ENCODE measurements at places on chromosomes 12 and 14. TPM values are rescaled to one million over a fixed set of nuclear protein-coding genes. Genes with fewer than 3 reads are reported as not detected.

GRCh38 chr12:108441549-108441948 lies 73.5 kb upstream of the FICD start:
- H3K4me1 ChIP-seq, result no peaks in the 10 kb centered on the region
- H3K36me3 ChIP-seq, result no peaks in the 10 kb centered on the region
- no peak overlapping the region for H3K4me3 ChIP-seq
- H3K27me3 ChIP-seq, result no peaks in the 10 kb centered on the region

GRCh38 chr12:117718141-117718540 lies 250.6 kb downstream of the KSR2 start:
- H3K36me3 ChIP-seq, result no peaks in the 10 kb centered on the region
- no peak for DNase-seq
- no peaks in the 10 kb centered on the region for H3K27me3 ChIP-seq

DNA sequence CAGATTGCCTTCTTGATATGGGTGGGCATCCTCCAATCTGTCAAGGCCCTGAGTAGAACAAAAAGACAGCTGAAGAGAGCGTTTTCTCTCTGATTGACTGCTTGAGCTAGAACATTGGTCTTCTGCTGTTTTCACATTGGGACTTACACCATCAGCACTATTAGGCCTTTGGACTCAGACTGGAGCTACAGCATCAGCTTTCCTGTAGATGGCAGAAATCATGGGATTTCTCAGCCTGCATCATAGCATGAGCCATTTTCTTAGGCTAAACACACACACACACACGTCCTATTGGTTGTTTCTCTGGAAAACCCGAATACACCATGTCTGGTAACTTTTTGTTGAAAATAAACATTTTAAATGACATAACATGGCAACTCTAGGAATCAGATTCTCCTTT lies 15.8 kb upstream of the PPM1A start:
- no peak overlapping the region for H3K4me3 ChIP-seq
- no peak overlapping the region for H3K27ac ChIP-seq
- H3K27me3 ChIP-seq, result no peaks in the 10 kb centered on the region
- no peaks in the 10 kb centered on the region for H3K36me3 ChIP-seq

- H3K27ac ChIP-seq, result no peak overlapping the region
- H3K27me3 ChIP-seq, result no peaks in the 10 kb centered on the region
- no peaks in the 10 kb centered on the region for H3K4me1 ChIP-seq
- H3K4me3 ChIP-seq, result no peak overlapping the region
- no peak for DNase-seq
These were observed 125.4 kb downstream of the LLPH start for GRCh38 chr12:66004922-66005703.

DNA sequence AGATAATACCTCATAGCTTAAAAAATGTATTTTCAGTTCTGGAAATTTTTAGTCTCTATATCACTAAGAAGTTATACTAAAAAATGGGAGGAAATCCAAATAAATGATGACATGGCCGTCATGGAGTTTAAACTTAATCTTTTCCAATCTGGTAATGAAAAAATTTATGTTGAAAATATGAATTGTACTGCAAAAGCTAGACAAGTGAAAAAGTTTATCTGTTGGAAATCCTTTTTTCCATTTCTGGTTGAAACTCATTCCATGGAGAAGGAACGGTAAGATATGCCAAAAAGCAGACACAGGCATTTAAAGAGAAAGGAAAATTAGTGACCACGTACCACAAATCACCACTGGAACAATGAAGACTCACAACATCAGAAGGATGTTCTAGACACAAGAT lies 314.2 kb upstream of the PRICKLE1 start:
- no peaks in the 10 kb centered on the region for H3K27me3 ChIP-seq
- H3K27ac ChIP-seq, result no peak overlapping the region
- no peak overlapping the region for H3K4me3 ChIP-seq
- no peaks in the 10 kb centered on the region for H3K36me3 ChIP-seq
- peaks cover 3% of the 10 kb centered on the region for H3K4me1 ChIP-seq

- H3K27me3 ChIP-seq, result no peaks in the 10 kb centered on the region
- no peak for DNase-seq
- no peak overlapping the region for H3K4me3 ChIP-seq
- no peak overlapping the region for H3K27ac ChIP-seq
These were observed 1104.1 kb upstream of the TMEM132C start for GRCh38 chr12:127162902-127163301.

DNA sequence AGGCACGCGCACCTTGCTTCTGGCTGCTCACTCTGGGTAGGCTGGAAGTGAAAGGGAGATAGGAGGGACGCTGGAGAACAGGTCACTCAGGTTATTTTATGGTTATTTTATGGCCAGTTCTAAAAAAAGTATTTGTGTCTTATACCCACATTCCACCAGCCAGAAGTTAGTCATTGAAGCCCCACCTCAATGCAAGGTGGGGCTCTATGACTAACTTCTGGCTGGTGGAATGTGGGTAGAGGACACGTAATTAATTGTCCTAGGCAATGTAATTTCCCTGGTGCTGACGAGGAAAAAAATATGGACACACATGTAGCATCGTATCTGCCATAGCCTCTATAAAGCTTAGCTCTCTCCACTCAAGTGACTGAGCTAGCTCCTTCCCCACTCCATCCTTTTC lies 104.9 kb downstream of the PDZRN4 start:
- H3K4me1 ChIP-seq, result peaks cover 3% of the 10 kb centered on the region
- DNase-seq, result no peak
- no peaks in the 10 kb centered on the region for H3K27me3 ChIP-seq
- H3K27ac ChIP-seq, result no peak overlapping the region
- H3K4me3 ChIP-seq, result no peak overlapping the region

GRCh38 chr14:84477996-84478395 lies 1051.9 kb upstream of the FLRT2 start:
- no peaks in the 10 kb centered on the region for H3K36me3 ChIP-seq
- H3K4me1 ChIP-seq, result no peaks in the 10 kb centered on the region
- H3K27me3 ChIP-seq, result no peaks in the 10 kb centered on the region
- H3K27ac ChIP-seq, result no peak overlapping the region

GRCh38 chr12:46342562-46343033 lies 30.0 kb downstream of the SLC38A2 start:
- no peak overlapping the region for H3K4me3 ChIP-seq
- peak; percentile 15 for DNase-seq
- H3K27ac ChIP-seq, result no peak overlapping the region
- no peaks in the 10 kb centered on the region for H3K27me3 ChIP-seq
- no peaks in the 10 kb centered on the region for H3K4me1 ChIP-seq
- no peaks in the 10 kb centered on the region for H3K36me3 ChIP-seq

DNA sequence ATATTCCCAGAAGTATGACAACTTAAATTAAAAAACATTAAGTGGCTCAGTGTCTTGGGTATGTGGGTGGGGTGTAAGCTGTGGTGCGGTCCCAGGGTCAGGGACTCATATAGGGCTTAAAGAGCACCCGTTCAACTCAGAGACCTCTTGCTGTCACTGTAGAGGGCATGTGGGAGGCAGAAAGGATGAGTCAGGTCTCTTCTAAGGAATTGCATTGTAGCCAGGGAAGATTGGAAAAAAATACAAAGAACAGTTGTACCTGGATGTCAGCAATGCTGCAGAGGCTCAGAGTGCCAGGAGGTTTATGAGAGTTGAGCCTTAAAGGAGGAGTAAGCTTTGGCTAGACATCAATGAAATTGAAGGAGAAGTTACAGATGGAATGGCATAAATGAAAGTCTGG lies 104.1 kb downstream of the MYRFL start:
- no peak overlapping the region for H3K4me3 ChIP-seq
- no peaks in the 10 kb centered on the region for H3K4me1 ChIP-seq
- H3K36me3 ChIP-seq, result no peaks in the 10 kb centered on the region
- H3K27me3 ChIP-seq, result no peaks in the 10 kb centered on the region
- no peak for DNase-seq

DNA sequence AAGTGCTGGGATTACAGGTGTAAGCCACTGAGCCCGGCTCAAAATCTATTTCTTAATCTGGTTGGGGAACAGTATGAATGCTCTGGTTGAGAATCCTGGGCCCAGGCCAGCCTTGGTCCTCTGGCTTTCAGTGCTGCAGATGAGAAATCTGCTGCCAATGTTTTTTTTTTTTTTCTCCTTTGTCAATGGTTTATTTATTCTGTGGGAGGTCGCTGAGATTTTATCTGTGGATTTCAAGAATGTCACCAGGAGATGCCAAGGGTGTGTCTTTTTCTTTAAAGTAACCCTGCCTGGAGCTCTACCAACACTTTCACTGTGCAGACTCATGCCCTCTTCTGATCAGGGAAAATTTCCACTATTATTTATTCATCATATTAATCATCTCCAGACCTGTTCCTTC lies 3.6 kb downstream of the SLC25A29 start:
- H3K36me3 ChIP-seq, result no peaks in the 10 kb centered on the region
- peaks cover 37% of the 10 kb centered on the region for H3K4me1 ChIP-seq
- H3K4me3 ChIP-seq, result no peak overlapping the region
- H3K27me3 ChIP-seq, result no peaks in the 10 kb centered on the region
- DNase-seq, result no peak
- no peak overlapping the region for H3K27ac ChIP-seq

GRCh38 chr12:18345021-18345735 lies 83.9 kb downstream of the PIK3C2G start:
- no peaks in the 10 kb centered on the region for H3K36me3 ChIP-seq
- DNase-seq, result no peak
- H3K27ac ChIP-seq, result no peak overlapping the region
- no peaks in the 10 kb centered on the region for H3K27me3 ChIP-seq
- no peak overlapping the region for H3K4me3 ChIP-seq

GRCh38 chr12:3805077-3805476 lies 52.2 kb upstream of the CRACR2A start:
- no peak overlapping the region for H3K4me3 ChIP-seq
- no peaks in the 10 kb centered on the region for H3K4me1 ChIP-seq
- no peak for DNase-seq
- no peaks in the 10 kb centered on the region for H3K27me3 ChIP-seq
- no peak overlapping the region for H3K27ac ChIP-seq

- no peaks in the 10 kb centered on the region for H3K36me3 ChIP-seq
- H3K4me3 ChIP-seq, result no peak overlapping the region
- no peak overlapping the region for H3K27ac ChIP-seq
- DNase-seq, result no peak
- peaks cover 5% of the 10 kb centered on the region for H3K4me1 ChIP-seq
These were observed 440.8 kb downstream of the EGLN3 start for GRCh38 chr14:33510063-33510481.

GRCh38 chr14:84253326-84253725 lies 1276.6 kb upstream of the FLRT2 start:
- H3K36me3 ChIP-seq, result no peaks in the 10 kb centered on the region
- no peak overlapping the region for H3K27ac ChIP-seq
- H3K4me1 ChIP-seq, result no peaks in the 10 kb centered on the region
- H3K4me3 ChIP-seq, result no peak overlapping the region
- H3K27me3 ChIP-seq, result no peaks in the 10 kb centered on the region

DNA sequence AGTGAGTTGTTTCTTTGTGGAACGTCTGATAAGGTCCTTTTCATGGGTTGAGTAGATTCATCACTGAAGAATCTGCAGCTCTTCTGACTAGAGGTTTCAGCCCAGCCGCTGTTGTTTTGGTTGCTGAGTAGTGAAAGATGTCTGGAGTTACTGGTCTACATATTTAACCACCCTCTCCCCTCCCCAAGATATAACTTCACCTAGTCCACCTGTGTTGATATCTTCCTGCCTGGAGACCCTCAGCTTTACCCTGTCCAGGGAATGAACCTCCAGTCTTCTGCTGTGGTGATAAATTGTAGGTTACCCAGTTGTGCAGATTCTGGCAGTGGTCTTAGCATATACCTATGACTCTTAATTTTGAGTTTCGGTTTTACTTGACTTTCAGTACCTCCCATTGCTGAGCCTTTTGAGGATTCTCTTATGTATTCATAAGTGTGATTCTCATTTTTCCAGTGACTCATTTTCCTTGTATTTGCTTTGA lies 62.9 kb downstream of the CCDC91 start:
- H3K4me3 ChIP-seq, result no peak overlapping the region
- no peaks in the 10 kb centered on the region for H3K36me3 ChIP-seq
- no peak overlapping the region for H3K27ac ChIP-seq
- H3K27me3 ChIP-seq, result no peaks in the 10 kb centered on the region
- H3K4me1 ChIP-seq, result peaks cover 12% of the 10 kb centered on the region

LRRC10 gene
- not detected for total RNA-seq

ETV6 gene
- total RNA-seq, result 47.0 TPM

RDH12 gene
- not detected for total RNA-seq

TBPL2 gene
- total RNA-seq, result not detected

CEBPE gene
- not detected for total RNA-seq

TSPAN19 gene
- total RNA-seq, result not detected

TAS2R20 gene
- total RNA-seq, result not detected

Data from transverse colon (tissue), 4 donors.